Muscle of arm (tissue), 14 donors: ENCODE measurements at places on chromosomes 16 and 17.

GRCh38 chr16:2223942-2224486 lies 623 bp downstream of the E4F1 start:
- DNase-seq, result no peak

GRCh38 chr16:15487336-15488284 lies 53.2 kb downstream of the BMERB1 start:
- no peak for DNase-seq

DNA sequence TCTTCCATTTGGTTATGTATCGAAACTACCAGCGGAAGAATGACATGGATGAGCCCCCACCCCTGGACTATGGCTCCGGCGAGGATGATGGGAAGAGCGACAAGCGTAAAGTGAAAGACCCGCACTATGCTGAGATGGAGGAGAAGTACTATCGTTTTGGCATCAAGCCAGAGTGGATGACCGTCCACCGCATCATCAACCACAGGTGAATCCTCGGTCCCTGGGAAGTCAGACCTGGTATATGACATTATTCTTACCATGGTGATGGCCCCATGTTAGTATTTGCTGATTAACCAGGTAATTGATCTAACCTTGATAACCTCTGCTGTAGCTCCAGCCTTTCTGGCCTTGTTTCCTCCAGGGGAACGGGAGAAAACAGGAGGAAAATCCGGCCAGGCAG lies 8.5 kb downstream of the CHD3 start:
- no peak for DNase-seq

DNA sequence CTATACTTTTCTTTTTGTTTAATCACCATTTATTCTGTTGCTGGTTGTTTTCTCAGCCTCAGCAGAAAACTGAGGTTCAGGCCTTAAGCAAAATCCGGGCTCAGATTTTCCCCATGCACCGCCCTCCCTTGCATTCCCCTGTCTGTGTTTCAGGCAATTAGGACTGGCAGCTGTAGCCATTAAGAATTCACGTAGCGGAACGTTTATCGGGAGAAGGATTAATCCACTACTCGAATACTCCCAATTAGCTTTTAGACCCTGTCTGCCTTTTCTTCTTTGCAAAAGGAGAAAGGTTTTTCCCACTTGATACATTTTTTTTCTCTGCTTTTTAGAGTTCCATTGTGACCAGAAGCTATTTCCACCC lies 173.1 kb downstream of the RPTOR start:
- DNase-seq, result no peak

DNA sequence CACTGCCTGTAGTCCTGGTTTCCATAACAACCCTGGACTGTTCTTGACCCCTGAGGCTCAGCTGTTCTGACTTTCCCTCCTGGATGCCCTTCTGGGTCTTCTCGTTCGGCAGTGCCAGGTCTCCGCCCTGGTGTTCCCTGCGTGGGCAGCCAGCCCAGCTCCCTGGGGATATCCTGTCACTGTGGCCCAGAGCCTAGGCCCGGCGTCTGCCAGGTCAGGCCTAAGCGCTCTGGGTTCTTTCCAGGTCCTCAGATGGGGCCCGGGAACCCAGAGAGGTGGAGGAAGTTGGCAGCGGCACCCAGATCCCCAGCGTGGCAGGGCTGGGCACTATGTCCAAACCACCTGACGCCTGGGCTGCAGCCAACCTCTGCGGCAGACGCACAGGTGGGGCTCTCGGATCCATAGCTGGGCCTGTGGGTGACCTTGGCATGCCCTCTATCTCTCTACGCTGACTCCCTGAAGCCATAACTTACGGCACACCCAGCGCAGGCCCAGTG lies 12.5 kb upstream of the ATP2A3 start:
- no peak for DNase-seq

DNA sequence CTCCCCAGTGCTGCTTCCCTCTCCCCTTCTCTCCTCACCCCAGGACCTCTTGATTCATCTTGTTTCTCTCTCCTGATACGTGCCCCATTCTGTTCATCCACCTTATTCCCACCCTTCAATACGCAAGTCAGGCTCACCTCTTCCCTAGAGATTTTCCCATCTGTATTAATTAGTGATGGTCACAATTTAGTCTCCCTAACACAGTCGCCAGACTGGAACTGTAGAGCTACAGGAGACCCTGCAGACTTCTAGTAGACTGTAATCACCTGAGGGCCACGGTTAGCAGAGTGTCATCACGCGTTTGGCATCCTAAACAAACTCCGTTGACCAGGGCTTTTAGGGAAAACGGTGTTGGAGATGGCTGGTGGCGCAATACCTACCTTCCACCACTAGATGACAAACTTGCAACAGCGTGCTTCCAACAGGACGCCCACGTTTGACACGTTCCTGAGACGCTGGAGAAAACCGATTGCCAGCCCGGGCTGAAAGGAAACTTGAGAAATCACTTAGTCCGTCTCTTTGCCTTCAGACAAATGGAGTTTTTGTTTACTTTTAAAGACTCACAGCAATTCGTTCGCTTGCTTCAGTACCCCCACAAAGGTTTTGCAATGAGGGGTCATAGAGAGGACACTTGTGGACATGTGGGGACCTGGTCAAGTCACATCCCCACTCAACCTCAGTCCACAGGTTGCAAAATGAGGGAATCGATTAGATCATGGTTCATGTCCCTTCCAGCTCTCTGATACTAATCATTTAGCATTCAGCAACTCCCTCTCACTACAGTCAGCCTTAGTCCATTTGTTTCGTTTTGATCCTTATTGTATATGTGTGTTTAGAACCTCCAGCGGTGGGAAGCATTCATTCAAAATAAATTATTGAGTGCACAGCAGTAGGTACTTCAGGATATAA lies 20.6 kb downstream of the MYL4 start:
- peak; percentile 91 for DNase-seq

DNA sequence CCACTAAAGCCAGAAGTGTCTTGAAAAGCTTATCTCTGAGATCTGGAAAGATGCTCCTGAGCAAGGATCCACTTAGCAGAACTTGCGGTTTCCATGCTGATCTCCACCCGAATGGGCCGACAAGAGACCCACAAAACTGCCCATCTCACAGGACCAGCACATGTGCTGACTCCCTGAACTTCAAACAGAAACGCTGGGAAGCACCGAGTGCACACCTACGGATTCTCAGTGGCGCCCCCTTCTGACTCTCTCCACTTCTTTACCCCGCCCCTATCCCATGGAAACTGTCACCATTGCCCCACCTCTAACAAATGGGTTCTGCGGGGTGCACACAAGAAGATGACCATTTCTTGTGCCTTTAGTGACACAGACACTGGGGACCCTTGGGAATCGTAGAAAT lies 21.4 kb downstream of the CDRT4 start:
- DNase-seq, result no peak

GRCh38 chr17:74800531-74800930 lies 24.4 kb upstream of the NAT9 start:
- DNase-seq, result no peak

- DNase-seq, result no peak
Measured at GRCh38 chr17:55432358-55433028, 10.9 kb upstream of the MMD start.
